ENCODE measurements at places on chromosomes 3 and 15.

DNA sequence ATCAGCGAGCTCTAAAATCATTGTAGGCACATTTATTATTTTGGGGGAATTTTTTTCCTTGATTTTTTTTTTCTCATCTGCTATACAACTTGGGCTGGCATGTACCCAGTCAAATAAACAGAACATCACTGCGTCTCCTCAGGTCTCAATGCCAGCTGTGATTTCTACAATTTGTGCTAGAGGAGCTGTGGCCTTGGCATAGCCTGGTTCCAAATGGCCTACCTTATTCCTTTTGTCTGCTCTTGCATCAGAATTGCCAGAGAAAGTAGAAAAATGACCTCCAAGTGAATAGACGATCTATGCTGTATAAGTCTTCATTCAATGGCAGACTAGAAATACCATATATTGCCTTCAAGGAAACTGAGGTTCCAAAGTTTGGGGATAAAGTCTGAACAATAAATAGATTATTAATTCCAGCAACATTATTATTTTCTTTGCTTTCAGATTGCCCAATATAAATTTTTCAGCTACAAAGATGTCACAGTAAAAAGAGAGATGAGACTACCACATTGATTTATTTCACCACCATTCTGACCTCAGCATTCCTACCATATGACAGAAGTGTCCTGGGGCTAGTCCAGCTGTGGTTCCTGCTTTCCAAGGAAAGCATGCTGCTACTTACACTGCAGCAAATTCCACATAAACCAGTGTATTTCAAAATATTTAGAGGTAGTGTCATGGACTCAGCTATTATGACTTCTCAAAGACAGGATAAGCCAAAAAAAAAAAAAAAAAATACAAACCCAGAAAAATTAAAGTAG, 493.9 kb upstream of the ZNF385D start:
- DNase-seq: no peak

- no peak for DNase-seq
Observed at GRCh38 chr15:46091860-46092450, 457.1 kb downstream of the SQOR start.

DNA sequence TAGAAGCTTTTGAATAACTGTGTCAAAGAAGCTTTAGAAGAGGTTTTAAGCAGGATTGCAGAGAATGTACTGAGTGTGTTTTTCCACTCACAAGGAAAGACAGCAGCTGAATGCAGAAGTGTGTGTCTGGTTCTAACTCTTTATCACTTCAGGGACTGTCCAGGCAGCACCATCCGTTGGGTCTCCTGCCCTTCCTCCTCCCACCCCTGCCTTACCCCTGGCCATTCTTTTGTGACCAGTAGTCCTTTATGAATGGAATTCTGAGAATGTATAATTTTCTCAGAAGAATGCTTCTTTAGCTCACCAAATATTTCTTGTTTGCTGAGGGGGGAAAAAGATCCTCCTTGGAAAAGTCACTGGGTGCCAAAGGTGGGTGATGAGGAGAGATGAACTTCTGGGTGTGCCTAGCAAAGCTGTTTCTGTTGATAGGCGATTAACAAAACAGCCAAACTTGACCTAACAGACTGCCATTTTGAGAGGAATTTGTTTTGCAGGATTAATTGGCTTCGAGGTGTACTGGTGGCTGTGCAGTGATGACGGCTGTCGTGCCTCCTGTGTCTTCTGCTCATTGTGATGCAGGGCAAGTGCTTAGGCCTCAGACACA, 70.9 kb downstream of the IGF1R start:
- no peak for DNase-seq

DNA sequence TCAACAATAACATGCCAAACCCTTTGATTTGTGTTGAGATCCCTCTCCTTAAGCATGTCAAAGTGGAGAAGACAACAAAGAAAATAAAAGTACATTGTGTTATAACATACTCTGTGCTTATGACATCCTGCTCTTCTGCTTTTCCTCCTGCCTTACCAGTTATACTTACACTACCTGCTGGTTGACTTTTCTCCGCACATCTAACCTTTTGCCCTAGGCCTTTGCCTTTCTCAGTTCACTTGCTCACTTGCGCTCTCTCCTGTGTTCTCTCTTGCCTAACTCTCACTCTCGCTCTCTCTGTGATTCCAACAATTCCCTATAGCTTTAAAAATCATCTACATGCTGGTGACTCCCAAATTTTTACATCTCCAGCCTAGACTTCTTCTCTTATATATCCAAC, 5.7 kb downstream of the DNAH12 start:
- DNase-seq: no peak

DNA sequence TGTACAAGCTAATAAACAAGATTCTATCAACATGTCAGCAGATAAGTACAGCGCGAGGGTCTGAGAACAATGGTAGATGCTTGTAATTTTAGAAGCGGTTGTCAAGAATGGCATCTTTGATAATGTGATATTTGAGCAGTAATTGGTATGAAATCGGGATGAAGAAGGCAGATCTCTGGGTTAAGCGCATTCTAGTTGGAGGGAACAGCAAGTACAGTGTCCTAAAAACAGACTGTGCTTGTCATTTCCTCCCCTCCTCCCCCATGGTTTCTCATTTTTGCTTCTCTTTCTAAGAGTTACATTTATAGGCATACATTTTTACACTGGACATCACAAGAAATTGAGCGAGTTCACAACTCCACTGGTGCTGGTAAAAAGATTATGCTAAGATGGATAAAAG, 23.3 kb downstream of the TGFBR2 start:
- DNase-seq: no peak

- no peak for DNase-seq
Observed at GRCh38 chr3:44130249-44130648, 111.4 kb upstream of the TOPAZ1 start.

GRCh38 chr15:48266024-48266689, 60.1 kb downstream of the SLC12A1 start:
- no peak for DNase-seq

DNA sequence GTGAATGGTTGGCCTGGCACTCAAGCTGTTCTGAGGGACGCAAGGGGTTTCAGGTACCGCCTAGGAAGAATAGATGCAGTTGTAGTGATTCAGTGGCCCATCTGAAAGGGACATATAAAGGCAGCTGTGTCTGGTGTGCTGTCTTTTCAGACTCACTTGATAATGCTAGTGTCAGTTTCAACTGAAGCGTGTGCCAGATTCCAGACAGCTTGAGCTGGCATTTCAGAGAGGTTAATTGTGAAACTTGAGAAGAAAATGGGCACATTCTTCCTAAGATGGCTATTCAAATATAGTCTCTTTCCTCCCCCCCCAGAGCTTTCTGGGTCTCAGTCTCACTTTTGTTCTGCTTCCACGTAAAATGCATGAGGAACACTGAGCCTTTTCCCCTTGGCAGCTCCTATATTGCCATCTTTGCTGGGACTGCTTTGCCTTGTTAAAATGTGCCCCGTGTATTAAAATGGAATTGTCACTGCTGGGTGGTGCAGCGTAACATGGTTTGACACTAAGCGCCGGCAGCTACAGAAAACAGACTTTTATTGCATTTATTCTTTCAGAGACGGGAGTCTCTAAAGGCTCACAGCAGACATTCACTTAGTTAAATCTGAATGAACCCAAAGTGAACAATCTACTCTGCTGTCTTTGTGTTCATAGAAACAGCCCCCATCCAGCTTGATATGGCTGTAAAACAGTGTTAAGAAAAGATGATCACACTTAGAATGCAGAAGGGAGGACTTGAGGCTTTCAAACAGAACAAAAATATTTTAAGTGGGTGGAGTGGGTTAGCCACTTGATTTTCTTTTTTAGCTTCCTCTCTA, 478.7 kb downstream of the RBMS3 start:
- DNase-seq: no peak

DNA sequence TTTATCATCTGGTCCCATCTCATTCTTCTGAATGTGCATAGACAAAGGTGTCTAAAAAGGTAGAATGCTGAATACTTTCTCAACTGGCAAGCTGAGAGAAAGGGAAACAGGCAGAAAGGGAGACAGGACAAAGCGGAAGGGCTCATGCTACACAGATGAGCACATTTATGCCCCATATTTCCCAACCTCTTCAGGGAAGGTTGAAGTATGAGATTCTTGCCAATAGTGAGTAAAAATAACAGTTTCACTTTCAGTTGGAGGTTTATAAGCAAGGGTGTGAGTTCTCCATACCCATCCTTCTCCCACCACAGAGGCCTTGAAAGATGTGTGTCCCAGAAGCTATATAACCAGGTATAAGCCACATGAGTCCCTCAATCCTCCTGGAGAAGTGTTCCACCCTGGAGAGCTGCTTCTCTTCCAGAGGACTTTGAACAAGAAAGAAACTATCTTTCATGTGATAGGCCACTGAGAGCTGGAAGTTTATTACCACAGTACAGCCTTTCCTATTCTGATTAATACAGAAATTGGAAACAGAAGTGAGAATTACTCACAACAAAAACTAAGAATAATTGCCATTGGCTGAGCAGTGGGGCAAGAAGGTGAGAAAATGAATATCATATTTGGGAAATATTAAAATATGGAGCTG, 709.4 kb upstream of the NR2F2 start:
- DNase-seq: no peak

GRCh38 chr15:46222826-46223225, 588.0 kb downstream of the SQOR start:
- DNase-seq: no peak

DNA sequence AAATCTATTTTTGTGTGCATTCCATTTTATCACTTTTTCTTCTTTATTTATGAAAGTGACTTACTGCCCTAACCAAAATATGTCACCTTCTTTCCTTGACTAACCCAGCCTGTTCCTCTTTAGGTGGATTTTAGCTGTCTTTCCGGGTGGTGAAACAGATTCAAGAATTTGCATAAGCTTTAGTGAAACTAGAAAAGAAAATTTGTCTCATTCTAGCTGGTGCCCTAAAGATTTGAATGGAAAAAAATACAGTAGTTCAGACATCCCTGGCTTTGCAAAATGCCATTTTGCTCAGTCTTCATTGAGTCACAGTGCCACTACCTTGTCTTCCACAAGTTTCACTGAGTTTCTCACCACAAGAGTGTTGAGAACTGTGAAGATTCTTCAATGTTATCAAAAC, 28.2 kb upstream of the CCDC50 start:
- DNase-seq: peak; percentile 54

- DNase-seq: no peak
Observed at GRCh38 chr15:60134609-60135008, 130.5 kb downstream of the FOXB1 start.

DNA sequence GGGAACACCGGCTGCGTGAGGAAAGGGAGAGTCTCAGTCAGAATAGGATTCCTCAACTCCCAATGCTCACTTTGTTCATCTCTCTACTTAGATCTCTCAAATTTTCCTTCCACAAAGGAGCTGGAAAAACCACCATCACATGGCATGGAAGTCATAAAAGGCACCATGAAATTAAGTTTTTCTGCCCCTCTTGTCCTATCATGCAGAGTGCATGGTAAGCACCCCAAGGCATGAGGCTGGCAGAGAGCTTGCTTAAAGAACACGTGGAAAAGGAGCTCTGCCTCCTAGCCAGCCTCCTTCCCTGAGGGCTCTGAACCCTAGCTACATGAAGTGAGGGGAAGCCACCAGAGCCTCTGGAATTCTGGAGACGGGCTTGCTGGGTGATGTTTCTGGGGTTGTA, 17.8 kb downstream of the STIMATE start:
- DNase-seq: no peak

DNA sequence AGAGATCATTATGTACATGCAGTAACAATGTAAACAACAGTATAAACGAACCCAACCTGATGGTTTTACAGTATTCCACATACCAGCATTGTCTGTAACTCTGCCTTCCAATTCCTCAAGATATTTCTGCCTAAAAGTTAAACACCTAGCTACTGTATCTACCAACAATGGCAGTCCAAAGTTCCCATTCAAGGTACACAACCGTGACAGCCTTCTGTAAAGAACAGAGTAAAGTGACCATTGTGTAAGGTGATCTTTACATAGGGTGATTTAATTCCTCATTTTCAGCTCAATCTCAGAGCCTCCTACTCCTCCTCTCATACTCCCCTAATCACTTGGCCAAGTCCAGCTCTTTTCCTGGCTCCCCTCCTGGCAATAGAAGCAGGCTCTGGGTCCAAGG, 10.4 kb downstream of the SECISBP2L start:
- no peak for DNase-seq

GRCh38 chr3:101027286-101027685, 34.1 kb upstream of the ABI3BP start:
- DNase-seq: no peak

DNA sequence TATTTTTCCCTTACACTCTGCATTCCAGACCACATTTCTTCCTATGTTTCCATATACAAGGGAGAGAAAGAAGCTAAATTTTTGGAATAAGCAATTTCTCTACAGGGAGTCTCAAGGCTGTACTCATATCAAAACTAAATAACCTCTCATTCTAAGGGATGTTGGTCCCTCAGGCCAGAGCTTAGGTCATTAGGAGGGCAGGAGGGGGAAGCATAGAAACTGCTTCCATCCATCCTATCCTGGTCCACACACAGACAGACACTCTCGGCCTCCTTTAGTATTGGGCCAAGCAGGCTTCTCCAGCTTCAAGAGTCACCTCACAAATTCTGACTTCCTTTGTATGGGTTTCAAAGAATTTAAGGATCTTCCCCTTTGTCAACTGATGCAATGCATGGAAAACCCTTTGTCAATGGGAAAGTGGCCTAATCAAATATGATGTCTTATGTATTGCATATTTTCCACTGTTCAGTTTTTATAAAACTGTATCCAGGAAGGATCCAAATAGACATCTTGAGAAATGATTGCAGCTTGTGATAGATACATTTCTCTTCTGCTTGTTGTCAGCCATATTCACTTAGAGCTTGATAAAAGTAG, 140.7 kb upstream of the RARB start:
- no peak for DNase-seq

GRCh38 chr15:90239371-90239770, 5.4 kb downstream of the GDPGP1 start:
- DNase-seq: no peak

- DNase-seq: no peak
Observed at GRCh38 chr3:96209699-96210098, 604.7 kb upstream of the EPHA6 start.

GRCh38 chr15:63238796-63239195, 38.6 kb upstream of the APH1B start:
- peak; percentile 28 for DNase-seq

GRCh38 chr3:36381311-36381956, 1.1 kb downstream of the STAC start:
- DNase-seq: no peak

- DNase-seq: no peak
Observed at GRCh38 chr3:188365988-188366698, 212.2 kb downstream of the LPP start.

DNA sequence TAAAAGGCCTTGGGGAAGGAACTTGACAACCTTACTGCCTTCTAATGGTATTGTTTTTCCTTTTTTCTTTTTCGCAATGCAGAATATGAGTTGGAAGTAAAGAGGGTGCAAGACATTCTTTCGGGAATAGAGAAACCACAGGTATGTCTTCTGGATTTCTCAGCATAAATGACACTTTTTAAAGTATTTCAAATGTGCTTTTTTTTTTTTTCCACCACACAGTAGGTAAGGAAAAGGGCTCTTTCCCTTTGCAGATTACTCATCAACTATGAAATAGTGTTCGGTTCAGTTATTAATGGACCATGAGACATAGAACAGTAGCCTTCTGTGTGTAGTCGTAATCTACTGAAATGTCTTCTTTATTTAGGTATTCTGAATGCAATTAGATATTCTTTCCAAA, 162.4 kb downstream of the GHSR start:
- no peak for DNase-seq
